Camera-type eye (tissue), 1 donor: ENCODE measurements at places on chromosomes 1 and 21. TPM values are rescaled to one million over a fixed set of nuclear protein-coding genes. Genes with fewer than 3 reads are reported as not detected.

Gene METTL25B
- total RNA-seq: 17.8 TPM

Gene A3GALT2
- total RNA-seq: 0.66 TPM

Gene CCNL2
- 314 TPM for total RNA-seq

Gene IKBKE
- 5.1 TPM for total RNA-seq

Gene LYPD8
- not detected for total RNA-seq

Gene CNR2
- 0.05 TPM for total RNA-seq

Gene LRRC38
- total RNA-seq: 1.6 TPM

Gene CACNA1S
- 5.9 TPM for total RNA-seq
